CD4-positive, alpha-beta T cell treated with Interleukin-21 for 1 hour (primary cell): ENCODE measurements at places on chromosomes 1 and 21.

DNA sequence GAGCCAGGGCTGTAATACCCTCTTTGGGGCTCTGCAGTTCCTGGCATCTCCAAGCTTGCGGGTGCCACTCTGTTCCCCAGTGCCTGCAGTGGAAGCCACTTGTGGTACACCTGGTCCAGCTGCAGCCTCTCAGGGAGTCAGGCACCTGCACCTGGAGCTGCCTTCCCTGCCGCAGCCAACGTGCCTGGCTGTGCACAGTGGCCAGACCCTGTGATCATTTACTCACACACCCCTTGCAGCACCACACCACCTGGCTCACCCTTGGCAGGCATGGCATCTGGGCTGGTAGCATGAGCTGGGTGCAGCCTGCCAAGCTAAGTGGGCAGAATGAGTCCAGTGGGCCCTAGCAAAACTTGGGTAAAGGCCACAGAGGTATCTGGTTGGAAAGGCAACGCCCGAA is 51.1 kb upstream of the NTPCR start:
- DNase-seq, result no peak

- no peak for DNase-seq
Observed at GRCh38 chr1:231162970-231163829, 1.3 kb downstream of the TRIM67 start.

- no peak for DNase-seq
Observed at GRCh38 chr1:53677486-53677885, 61.5 kb downstream of the GLIS1 start.

- DNase-seq, result no peak
Observed at GRCh38 chr1:110877364-110877763, 4.4 kb downstream of the CD53 start.

DNA sequence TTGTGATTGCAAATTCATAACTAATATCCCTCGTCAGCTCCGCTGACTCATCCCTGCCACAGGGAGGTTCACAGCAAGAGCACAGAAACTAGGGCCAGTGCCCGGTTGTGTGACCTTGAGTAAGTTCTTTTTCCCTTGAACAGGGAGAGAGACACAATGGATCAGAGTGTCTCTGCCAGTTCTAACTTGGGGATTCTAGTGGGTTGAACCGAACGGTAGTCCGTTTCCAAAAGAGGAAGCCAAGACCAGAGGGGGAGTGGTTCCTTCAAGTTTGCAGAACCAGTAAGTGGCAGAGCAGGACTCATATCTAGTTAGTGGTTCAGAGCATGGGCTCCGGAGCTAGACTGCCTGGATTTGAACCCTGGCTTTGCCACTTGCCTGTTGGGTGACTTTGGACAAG is 4.9 kb upstream of the SHISA4 start:
- peak; percentile 14 for DNase-seq

- DNase-seq, result no peak
Observed at GRCh38 chr1:197659171-197659570, 116.1 kb downstream of the DENND1B start.

DNA sequence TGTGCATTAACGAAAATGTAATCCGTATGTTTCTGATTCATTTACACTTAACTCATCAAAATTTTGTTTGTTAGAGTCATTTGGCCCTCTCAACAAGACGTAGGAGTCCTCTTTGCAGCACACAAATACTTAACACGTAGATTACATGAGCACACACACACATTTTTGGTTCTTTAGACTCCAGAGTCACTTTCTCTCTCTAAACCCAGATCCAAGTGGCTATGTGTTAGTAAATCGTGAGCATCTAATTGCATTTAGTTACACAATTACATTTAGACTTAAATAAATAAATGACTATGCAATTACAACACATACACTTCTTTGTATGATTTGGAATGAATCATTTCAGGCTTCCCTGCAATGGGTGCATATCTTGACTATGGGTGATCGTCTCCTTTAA is 109.0 kb upstream of the GREM2 start:
- DNase-seq, result no peak

DNA sequence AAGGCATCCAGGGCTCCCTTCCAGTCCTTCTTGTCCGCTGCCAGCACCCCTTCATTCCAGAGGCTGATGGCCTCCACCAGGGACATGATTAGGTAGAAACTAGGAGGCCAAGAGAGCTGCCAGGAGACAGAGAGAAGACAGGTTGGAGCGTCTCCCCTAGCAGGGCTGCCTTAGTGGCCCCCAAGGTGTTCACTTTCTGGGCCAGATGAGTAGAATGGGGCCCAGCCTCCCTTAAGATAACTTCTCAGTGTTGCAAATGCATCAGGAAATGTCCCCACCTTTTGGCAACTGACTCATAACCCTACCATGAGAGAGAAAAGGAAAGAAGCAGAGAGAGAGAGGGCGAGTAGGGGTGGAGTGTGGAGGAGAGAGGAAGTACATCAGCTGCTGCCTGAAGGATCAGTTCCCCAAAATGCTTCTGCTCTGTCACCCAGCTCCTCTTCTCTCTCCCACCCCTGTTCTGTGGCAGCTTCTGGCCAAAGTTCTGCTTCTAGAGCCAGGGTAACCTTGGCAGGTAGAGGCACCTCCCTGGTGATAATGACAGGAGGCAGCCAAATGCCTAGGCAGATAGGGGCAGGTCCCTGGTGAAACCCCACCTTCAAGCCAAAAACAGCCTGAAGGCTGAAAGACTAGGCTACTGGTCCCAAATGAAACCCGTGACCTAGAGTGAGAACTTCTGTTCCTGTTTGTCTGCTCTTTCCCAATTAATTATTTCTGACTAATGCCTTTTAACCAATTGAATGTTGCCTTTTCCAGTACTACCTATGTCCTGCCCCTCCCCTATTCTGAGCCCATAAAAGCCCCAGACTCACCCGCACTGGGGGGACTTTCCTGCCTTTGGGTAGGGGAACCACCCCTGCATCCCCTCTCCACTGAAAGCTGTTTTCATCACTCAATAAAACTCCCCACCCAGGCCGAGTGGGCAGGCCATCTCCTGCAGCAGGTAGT is at the start of gene NCF2:
NCF2 (minus strand) TSS at position 216 of the 948 bp plus-strand sequence; CDS start at position 86, 130 bp downstream.
- DNase-seq, result peak; percentile 43

- no peak for DNase-seq
Observed at GRCh38 chr1:62384276-62385005, 52.4 kb upstream of the USP1 start.

- no peak for DNase-seq
Observed at GRCh38 chr1:169259816-169260215, 107.8 kb downstream of the NME7 start.

DNA sequence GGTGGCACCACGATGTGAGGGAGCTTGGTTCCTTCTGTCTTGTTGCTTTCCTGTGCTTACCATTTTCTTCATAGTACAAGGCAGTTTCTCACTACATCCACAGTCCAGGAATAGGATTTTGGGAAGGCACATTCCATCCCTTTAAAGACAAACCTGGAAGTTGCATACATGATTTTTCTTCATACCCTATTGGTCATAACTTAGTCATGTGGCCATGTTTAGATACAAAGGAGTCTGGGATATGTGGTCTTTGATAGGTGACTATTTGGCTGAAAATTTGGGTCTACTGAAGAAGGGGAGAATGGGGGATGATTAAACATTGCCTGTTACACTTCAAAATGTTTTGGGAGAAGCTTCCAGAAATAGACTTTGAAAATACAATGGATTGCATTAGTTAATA is 7.0 kb downstream of the DYRK1A start:
- DNase-seq, result no peak

GRCh38 chr1:192477630-192478029 is 97.9 kb upstream of the RGS1 start:
- DNase-seq, result peak; percentile 60

GRCh38 chr1:78339490-78339889 is 151.3 kb upstream of the PTGFR start:
- no peak for DNase-seq

DNA sequence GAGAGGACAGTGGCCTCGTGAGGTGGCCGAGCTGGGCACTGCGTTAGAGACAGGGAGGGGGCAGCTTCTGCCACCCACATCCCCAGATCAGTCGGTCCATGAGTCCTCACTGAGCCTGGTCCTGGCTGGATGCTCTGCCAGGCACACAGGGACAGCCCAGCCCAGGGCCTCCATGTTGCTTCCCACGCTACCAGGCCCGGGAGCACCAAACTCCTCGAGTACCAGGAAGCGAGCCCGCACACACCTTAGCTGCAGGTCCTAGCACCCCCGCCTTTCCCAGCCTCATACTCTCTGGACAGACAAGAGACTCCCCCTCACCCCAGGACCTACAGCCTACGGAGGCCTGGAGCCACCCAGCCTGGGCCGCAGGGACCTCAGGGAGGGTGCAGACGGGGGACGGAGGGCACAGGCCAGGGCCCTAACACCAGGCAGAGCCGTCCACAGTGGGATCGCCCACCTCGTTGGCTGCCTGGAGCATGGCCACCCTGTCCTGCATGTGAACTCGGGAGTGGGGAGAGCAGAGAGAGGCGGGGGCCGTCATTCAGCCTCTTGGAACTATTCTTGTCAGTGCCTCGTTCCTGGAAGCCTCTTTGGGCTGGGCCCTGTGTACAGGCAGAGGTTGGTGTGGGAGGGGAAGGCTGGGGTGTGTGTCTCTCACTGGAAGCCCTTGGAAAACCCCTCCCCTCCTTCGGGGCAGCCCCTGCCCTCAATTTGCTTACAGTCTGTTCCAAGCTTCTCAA is 90.9 kb upstream of the RUNX3 start:
- no peak for DNase-seq

- DNase-seq, result no peak
Observed at GRCh38 chr1:1939296-1940122, 20.4 kb upstream of the TMEM52 start.

DNA sequence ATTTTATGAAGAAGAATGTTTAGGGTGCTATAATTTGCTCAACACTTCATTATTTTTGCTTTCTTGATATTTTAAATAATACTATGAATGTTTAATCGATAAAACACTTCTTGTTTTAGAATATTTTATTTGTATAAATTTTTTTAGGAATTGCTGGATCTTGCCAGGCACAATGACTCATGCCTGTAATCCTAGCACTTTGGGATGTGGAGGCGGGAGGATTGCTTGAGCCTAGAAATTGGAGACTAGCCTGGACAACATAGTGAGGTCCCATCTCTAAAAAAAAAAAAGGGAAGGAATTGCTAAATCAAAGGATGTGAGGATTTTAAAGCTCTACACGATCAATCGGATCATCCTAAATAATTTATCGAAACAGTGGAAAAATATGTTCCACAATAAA is 17.6 kb downstream of the RNF11 start:
- no peak for DNase-seq

- peak; percentile 82 for DNase-seq
Observed at GRCh38 chr1:202160377-202160940, at the start of gene PTPN7. Gene PTPN7, minus strand, starts transcription at chr1:202160602. Its CDS starts 1,200 bp downstream, at chr1:202159402.

- DNase-seq, result no peak
Observed at GRCh38 chr1:107862064-107862463, 102.9 kb downstream of the VAV3 start.

- peak; percentile 42 for DNase-seq
Observed at GRCh38 chr1:222009105-222009730, 267.3 kb upstream of the DUSP10 start.

DNA sequence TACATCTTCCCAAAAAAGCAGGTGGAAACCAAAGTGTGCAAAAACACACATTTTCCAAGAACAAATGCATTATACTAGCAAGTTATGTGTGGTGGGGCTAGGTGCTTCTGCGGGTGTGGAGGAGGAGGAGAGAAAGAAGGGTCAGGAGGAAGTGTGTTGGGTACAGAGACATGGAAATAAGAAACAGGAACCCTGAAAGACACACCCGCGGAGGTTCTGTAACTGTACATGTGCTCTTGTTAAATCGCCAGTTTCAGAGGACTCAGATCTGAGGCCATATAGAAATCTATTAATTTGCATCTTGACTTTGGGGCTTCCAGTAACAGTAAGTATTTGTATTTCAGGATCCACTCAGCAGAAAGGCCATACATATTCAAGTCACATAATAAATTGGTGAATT is 30.9 kb downstream of the ERG start:
- DNase-seq, result no peak

DNA sequence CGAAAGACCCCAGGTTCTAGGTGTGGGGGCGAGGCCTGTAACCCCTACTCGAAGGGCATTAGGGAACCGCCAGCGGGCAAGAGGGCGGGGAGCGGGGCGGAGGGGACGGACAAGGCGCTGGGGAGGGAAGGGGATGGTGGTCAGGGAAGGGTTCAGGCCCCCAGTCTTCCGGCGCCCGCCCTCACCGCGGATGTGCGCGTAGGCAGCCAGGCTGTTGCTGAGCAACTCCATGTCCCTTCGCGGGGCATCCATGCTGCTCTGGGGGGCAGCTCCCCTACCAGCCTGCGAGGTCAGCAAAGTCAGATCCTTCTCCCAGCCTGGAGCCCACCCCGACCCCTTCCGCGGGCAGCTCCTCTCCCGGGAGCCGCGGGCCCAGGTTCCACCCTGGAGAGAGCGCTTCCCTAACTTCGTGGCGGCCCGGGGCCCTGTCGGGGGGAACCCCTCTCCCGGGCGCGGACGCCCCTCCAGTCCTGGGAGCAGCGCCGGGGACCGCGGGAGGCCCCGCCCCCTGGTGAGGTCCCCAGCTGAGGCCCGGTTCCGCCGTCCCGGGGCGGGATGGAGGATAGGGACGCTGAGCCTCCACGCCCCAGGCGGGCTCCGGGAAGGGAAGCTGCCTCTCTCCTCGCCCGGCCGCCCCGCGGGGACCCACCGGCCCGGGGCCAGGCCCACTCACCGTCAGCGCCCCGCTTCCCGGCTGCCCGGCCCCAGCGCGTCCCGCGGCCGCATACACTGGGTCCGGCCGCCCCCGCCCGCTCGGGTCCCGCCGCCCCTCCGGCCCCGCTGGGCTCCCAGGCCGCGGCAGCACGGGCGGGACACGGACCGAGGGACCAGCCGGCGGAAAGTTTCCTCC is 434 bp downstream of the EVA1B start:
- peak; percentile 45 for DNase-seq

DNA sequence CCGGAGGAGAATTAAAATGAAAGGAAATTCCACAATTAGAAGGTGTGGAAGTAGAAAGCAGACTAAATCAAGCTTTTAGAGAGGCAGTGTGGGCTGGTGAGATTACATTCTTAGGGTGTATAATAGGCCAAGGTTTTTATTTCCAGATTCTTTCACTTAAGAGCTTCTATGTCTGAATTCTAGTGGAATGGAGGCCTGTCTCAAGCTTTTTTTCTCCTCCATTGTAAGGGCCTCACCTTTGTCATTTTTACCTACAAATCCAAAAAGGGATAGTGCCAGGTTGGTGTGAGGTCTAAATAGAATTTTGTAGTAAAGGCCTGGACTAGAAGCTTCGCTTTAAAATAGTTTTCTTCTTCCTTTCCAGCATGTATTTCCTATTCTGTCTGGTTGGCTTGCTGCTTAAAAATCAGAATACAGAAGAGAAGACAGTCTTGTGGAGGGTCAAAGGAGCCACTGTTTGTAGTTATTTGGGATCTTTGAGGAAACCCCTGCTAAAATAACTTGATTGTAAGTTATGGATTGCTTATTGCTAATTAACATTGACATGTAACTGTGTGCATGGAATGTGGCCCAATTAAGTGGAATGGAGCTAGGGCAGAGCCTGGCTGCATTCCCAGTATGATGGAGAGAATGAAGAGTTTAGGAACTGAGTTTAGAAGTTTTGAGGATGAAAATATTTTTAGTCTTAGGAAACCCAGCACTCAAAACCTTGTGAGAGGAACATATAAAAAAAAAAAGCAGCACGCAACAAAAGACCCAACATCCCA is 162.5 kb upstream of the B3GALT2 start:
- no peak for DNase-seq
